T-helper 17 cell (primary cell): ENCODE measurements at places on chromosomes 7 and 10.

- no peak for DNase-seq
Measured at GRCh38 chr7:34136698-34137097, 231.4 kb downstream of the BMPER start.

- no peak for DNase-seq
Measured at GRCh38 chr7:101302641-101303101, 18.9 kb downstream of the IFT22 start.

- DNase-seq = no peak
Measured at GRCh38 chr10:60965696-60966095, 21.7 kb upstream of the RHOBTB1 start.

DNA sequence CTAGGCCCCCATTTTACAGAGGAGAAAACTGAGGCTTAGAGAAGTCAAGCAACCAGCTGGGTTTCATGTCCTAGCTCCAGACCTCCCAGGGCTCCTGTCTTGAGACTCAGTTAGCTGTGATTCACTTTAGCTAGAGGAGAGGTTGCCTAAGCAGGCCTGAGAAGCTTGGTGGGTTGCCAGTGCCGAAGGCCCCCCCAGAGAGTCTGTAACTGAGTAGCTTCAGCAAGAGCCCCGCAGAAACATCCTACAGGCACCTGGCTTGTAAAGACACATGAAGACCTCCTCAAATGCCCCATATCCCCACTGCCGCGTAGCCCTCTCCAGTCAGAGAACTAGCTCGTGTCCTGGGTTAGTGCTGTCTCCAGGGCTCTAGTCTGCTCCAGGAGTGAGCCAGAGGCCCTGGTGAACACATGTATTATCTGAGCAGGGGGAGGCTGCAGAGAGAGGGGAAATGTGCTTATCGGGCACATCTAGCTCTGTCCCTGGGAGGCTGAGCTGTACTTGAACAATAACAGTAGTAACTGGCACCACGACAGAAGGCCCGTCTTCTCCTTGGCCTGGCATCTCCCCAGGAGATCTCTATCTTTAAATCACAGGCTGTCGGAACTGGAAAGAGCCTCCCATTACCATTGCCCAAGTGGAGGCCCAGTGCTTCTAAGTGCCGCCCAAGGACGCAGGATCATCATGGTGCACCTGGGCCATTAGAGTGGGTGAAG lies 28.9 kb downstream of the UNC5B start:
- no peak for DNase-seq

DNA sequence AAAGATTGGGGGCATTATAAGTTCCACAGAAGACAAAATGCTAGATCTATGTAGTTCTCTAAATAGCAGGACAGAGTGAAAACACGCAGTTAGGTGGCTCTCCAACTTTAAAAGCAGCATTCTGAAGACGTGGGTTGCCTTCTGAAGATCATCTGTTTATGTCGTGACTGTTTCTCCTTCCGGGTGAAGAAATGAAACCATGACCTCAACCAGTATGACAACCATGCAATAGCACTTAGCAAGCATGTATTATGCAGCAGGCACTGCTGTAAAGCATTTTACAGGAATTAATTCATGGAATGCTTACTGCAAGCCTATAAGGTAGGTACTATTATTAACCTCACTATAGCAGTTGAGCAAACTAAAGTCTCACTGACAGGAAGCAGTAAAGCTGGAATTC lies 125.2 kb downstream of the SLC25A13 start:
- DNase-seq = no peak

- DNase-seq = no peak
Measured at GRCh38 chr10:88048312-88048711, 184.9 kb downstream of the PTEN start.

DNA sequence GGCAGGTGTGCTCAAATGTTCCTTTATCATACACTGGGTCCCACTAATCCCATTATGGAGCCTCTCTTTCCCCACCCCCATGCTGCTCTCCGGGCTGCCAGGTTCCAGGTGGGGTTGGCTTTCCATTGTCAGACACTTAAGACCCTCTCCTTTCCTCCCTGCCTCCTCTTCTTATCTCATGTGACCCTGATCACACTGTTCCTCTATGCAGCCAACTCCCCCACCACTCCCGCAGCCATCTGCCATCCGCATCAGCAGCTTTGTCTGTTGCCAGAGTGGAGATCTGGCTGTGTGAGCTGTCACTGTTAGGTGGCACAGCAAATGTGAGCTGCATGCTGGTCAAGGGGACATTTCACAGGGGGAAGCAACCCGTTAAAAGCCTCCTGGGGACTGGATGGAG lies 391.4 kb downstream of the TNS3 start:
- DNase-seq = no peak

DNA sequence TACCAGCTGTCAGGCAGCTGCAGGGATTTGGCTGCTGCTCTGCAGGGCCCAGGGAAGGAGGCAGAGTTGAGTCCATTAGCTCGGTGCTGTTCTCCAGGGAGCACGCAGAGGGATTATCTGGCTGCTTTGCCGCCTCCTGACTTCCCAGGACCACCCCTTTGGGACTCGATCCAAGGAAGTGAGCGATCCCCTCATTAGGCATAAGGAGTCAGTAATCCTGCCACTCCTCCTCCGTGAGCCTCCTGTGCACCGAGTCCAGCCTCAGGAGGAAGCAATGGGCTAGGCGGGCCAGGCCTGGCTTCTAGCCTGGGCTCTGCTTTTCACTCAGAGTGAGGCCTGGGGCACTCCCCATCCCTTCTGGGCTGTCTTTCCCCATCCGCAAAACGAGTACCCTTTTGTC lies 417.9 kb downstream of the RPS24 start:
- DNase-seq = no peak

- DNase-seq = no peak
Measured at GRCh38 chr7:66157060-66157459, 42.4 kb downstream of the CRCP start.

DNA sequence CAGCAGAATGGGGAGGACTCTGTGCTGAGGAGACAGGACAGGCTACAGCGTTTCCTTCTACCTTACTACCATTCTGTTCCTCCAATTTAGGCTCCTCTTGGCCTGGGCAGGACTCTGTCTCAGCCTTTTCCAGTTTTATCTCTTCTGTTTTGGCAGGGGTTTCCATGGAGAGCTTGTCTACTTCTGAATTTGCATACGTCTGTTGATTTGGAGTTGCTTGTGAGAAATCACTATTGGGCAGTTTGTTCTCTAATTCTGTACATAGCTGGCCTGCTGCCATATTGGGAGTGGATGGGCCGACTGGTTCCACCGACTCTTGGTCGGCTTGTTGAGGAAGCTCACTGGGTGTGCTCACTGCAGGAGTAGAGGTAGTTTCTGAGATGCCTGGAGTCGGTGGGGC lies 136.8 kb downstream of the GALNT11 start:
- no peak for DNase-seq

DNA sequence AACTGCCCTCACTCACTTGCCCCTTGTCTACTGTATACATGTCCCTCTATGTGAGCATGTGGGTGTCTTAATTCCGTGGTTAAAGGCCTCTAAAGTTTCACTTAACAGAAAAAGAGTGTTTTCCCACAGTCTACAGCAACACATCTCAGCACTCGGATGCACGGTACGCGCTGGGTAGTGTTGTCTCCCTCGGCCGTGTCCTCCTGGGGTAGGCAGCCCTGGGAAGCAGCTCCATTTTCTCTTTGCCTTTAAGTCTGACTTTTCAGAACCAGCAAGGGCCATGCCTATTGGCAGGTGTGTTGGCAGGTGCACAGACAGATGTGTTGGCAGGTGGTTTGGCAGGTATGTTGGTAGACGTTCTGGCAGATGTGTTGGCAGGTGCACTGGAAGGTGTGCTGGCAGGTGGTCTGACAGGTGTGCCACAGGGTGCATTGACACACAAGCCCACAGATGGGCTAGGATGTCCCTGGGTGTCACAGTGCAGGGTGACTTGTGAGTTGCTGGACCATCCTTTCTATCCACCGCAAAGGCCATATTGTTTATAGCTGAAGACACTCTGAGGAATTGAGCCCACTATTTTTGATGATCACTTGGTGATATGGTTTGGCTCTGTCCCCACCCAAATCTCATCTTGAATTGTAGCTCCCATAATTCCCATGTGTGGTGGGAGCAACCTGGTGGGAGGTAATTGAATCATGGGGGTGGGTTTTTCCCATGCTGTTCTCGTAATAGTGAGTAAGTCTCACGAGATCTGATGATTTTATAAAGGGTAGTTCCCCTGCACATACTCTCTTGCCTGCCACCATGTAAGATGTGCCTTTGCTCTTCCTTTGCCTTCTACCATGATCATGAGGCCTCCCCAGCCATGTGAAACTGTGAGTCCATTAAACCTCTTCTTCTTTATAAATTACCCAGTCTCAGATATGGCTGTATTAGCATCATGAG lies 296.9 kb downstream of the TNS3 start:
- DNase-seq = no peak

DNA sequence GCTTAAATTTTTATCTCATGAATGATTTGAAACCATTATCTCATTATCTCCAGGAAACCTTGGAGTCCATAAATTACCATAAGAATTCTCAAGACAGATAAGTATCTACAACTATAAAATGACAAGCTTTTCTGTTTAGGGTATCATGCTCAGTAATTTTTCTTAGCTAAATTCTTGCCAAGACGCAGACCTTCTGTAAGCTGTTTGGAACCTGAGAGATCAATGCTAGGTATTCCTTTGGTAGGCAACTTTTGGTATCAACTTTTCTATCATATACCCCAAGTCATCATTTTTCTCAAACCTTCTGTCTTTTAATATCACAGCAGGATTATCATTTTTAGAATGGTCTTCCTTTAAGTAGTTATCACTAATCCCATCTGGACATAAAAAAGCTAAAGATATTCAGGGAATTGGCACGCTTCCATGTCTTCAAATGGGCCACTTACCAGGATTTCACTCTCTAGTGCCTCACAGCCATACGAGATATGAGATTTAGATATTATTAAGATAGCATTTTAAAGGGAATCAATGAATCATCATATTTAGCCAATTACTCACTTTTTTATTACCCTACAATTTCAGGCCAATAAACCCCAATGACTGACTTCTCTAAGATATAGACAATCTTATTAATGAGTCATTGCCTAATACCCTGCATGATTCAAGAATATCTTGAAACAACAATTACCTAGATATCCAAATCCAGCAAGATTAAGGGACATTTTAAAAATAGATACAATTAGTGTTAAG lies 544.1 kb downstream of the HTR7 start:
- no peak for DNase-seq

GRCh38 chr10:77501152-77501845 lies 136.3 kb downstream of the KCNMA1 start:
- no peak for DNase-seq

GRCh38 chr7:13778967-13779366 lies 210.5 kb downstream of the ETV1 start:
- no peak for DNase-seq

DNA sequence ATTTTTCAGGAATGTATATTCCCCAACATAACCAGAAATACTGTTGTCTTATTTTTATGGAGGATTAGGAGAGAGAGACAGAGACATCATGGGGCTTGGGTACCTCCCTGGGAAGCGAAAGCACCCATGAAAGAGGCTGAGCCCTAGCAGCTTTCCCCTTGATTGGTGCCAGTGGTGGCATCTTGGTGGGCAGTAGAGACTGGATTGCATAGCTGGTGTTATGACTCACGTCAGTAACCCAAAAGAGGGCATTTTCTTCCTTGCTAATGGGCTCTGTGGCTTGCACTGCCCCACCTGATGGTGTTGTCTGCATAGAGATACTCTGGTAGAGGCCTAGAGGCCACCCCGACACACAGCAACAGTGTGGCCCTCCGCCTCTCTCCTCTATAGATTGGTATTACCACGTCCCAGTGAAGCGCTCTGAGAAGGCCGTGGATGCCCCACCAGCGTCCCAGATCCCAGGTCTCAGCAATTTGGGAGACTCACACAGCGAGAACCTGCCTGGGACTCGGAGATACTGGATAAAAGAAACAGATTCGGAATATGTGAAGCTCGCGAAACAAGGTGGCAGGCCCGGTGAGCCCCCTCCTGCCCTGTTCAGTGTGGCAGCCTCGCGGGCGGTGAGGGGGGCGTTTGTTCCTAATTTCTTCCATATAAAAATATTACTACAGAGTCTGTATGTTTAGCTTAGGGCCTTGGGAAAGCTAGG lies 5.8 kb downstream of the C7orf57 start:
- DNase-seq = no peak

- DNase-seq = no peak
Measured at GRCh38 chr7:52462474-52462873, 573.0 kb upstream of the POM121L12 start.

DNA sequence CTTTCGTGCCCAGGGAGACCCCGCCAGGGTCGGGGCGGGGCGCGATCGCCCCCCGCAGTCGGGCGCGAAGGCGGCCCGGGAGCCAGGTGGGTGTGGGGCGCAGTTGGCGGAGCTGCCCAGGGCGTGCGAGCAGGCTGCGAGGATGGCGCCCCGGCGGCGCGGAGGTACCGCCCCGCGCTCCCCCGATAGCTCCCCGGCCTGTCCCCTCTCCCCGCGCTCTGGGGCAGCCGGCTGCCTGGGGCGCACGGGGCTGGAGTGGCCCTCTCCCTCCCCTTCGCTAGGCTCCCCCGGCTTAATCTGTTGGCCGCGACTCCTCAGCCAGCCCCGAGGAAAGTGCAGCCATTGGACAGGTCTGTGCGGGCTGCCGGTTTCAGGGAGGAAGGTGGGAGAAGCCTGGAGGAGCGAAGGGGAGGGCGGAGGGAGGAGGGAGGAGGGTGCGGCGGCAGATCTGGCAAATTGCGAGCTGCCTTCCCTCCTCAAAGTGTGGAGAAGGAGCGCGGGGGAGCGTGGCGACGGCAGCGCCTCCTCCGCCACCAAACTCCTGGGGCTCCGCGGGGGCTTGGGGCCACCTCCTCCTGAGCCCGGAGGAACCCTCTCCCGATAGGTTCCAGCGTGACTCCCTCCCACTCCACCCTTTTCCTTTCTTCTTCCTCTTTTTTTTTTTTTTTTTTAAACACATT lies 361 bp upstream of the PLXDC2 start:
- no peak for DNase-seq

DNA sequence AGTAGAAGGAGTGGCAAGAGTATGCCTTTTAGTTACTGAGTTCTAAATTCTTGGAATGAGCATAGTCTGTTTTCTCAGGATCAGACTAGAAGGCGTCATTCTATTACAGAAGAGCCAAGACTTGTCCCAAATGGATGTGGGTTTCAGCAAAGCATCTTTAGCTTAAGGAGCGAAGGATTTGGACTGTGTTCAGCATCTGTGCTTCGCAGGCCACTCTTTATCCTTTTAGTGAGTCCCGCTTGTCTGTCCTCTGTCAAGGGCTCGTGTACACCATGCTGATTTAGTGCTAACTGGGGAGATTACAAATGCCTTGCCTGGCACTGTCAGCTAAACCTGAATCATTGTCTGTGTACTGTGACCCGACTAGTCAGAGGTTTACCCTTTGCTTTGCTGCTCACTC lies 465.7 kb downstream of the AUTS2 start:
- no peak for DNase-seq

DNA sequence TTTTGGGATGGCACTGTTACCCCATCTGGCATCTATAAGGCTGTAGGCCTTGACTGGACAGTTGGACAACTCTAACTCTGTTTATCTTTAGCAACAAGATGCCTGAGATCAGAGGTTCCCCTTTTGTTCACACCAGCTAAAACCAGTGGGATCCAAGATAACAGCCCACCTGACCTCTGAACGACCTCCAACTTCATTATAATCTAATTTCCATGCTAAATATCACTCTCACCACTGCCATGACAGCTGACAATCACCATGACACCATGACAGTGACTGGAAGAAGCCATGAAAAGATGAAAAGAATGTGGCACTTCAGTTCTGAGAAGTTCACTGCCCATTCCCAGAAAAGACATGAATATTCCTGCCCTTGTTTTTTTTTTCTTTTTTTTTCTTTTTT lies 281.4 kb upstream of the TAC1 start:
- DNase-seq = no peak

- no peak for DNase-seq
Measured at GRCh38 chr10:98158576-98158975, 24.1 kb downstream of the R3HCC1L start.
